ENCODE measurements at places on chromosomes 1 and 21.

- peak; percentile 12 for DNase-seq
Observed at GRCh38 chr1:243991650-243992049, 59.4 kb upstream of the ZBTB18 start.

DNA sequence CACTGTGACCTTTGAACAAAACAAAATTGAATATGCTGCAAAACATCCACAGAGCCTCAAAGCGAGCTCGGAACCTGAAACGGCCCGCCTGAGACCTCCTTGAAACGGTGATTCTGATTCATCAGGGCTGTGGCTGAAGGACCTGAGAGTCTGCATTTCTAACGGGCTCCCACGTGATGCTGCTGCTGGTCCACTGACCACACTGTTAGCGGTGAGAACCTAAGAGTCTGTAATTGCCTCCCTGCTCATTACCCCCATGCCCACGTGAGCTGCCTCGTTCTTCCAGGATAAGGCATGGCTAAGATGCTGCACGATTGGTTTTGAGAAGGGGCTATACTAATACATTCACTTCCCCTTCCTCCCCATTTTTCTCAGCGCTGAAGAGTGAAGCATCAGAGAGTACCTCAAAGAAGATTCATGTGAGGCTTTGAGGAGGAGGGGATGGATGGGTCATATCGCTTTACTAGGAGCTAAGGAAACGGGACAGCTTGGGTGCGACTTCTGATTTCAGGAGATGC is 9.7 kb downstream of the TLR5 start:
- no peak for DNase-seq

DNA sequence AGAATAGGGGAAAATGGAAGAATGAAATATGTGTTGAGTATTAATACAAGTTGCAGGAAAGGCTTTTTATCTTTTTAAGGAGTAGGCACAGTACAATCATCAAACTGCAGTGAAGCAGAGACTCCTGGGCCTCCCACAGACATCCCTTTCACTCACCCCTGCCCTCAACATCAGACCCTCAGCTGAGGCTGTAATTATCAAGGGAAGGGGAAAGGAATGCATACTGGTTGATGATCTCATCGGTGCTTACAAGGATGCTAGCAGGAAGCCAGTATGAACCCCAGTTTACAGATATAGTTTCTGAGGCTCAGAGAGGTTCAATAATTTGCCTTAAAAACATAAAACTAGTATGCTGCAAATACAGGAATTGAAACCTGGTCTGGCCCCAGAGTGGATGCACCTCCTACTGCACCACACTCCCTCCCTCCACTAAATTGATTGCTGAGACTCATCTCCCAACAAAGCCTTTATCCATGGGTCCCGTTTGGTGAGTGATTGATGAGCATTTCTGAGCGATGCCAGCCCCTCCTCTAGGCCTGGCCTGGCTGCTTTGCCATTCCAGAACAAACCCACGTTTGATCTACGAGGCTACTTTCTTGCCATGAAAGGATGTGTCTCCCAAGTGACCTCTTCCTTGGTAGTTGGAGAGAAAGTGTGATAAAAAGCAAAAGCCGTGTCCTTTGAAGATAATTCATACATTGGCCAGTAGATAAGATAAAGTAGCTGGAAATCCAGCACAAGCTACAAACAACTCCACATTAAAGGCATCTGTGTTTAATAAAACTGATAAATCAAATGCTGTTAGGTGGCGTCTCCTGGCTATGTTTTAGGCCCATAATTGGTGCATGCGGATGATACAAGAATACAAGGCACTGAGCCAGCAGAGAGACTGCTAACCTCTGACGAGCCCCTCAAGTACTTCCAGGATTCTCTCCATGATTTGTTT is 233.9 kb upstream of the CAMK1G start:
- DNase-seq, result peak; percentile 87

DNA sequence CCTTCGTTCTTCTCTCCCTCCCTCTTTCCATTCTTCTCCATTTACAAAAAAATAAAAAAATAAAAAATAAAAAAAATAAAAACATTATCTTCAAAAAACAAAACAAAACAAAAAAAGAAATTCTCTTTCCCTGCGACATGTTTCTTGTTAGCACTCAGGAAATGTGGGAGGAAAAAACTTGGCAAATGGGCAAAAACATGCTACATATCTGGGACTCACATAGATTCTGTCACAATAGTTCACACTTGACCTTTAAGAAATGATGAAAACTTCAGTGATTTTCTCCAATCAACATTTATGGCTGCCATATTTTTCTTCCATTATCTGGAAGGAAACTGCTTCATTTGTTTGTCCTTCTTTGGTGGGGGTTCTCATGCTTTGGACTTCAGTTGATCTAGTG is 109.3 kb downstream of the PRKAB2 start:
- DNase-seq, result no peak

DNA sequence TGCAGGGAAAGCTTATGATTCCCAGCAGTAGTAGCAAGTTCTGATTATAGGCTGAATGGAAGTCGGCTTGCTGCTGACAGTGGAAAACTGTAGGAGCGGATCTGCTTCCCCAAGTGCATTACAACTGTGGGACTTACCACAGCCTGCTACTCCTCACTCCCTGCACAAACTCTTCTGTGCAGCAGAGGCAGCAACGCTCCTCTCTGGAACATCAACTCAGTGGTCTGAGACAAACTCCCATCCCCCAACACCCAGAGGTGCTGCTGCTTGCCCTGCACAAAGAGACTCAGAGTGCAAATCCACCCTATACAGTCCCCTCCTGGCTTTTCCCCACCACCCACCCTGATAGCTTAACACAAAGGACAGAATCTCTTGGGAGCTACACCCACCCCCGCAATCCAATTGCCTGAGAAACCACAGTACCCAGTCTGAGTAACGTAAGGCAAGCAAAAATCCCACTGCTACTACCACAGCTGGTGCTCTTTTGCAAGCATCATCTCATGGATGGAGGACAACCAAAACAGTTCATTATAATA is 1455.2 kb downstream of the AMY1C start:
- DNase-seq, result no peak

DNA sequence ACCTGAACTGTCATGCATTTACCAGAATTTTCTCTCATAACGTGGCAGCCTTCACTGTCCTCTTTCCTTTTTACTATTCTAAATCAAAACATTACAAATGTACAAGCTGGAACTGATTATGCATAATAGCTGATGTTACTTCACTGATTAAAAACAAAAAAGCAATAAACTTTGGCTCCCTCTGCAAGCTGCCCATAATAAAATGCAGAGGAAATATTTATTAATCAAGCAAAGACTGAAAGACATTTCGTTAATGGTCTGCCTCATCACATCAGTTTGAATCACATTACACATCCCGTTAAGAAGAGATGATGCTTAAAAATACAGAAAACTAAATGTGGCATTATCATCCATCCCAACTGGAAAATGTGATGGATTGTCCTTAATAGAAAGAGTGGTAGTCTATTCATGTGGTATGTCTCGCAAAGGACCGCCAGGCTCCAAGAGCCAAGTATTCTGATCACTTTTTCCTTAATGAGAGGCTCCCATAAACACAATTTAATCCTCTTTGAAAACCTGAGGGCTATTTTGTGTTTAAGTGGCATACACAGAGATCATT is 225.3 kb downstream of the RGS7 start:
- DNase-seq, result no peak

- DNase-seq, result no peak
Observed at GRCh38 chr1:41627491-41628280, 143.2 kb upstream of the EDN2 start.

- DNase-seq, result peak; percentile 26
Observed at GRCh38 chr1:57279909-57280666, 143.8 kb downstream of the DAB1 start.

Measured in NCI-H226 (cell line).